SIG-M5 (cell line): ENCODE measurements at places on chromosomes 16 and 17.

DNA sequence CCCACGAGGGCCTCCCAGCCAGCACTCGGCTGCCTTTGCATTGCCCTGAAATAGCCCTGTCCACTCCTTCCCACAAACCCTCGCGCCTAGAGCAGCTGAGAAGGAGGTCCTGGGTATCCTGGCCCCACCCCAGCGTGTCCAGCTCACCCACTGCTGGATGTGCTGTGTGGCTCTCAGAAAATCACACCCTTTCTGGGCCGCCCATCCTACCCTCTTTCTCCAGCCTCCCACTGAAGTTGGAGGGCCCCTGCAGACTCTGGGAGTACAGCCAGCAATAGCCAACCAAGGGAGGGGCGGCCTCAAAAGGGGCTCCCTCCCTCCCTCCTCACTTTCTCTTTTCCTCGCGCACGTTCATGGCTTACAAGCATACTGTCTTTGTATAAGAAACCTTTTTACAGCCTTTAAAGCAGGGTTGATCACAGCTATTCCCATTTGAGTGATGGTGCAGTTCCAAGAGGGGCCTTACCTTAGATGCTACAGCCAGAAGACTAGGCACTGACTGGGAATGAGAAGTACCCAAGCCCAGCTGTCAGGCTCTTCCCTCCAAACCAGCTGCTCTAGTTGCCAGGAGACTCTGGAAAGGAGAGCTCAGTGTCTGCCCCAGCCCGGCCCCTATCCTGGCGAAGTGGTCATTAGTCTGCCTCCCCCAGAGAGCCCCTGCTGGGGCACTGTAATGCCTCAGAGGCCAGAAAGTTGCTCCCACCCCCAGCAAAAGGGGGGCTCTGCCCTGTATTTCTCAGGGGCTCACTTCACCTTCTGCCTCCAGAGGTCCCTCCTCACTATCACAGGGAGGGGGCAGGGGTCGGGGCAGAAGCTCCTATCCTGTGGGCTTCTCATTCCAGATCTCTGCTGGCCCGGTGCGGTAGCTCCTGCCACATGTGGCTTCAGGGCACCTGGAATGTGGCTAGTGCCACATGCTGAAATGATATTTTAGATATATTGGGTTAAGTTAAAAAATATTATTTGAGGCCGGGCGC, 38.1 kb downstream of the DCAKD start:
- DNase-seq, result no peak

- DNase-seq, result no peak
These were observed 4.3 kb downstream of the GID4 start for GRCh38 chr17:18043491-18043890.

GRCh38 chr16:56238188-56238587, 46.9 kb downstream of the GNAO1 start:
- no peak for DNase-seq

DNA sequence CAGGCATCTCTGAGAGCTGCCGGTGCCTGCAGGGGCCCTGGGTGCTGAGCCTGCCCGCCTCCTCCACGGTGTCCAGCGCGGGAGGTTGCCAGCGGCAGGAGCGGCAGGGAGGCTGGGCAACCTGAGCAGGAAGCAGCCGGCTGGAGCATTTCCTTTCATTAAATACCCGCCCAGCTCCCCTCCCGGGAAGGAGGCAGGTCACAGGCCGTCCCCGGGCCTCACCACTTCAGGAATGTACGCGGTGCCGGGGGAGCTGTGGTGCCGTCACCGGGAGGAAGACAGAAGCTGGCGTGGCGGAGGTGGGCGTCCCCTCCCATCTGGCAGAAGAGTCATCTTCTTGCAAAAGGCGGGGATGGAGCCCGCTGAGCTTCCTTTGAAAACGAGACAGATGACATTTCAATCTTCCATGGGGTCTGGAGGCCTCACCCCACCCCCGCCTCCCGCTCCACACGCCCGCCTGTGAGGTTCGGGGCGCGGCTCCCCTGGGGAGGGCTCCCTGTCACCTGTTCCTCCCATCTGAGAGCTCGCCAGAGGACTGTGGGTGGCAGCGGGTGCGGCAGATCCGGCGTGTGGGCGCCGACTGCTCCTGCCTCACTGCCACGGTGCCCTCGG, 16.0 kb downstream of the SOX8 start:
- no peak for DNase-seq

DNA sequence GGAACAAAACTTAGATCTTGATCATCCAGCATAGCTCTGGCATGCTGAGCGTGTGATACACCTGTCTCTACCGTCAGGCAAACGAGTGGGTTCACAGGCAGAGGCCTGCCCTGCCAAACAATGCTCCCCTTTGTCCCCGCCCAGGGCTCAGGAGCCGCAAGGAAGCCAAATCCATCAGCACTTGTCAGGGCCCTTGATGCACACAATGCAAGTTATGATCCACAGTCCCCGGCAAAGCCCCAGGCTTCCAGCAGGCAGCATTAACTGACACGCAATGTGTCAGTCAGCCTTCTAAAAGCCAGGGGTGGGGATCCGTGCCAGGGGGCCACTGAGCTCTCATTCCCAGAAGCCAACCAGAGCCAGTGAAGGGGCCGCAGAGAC, 460.9 kb downstream of the SLC39A11 start:
- no peak for DNase-seq

- DNase-seq, result no peak
These were observed 29.3 kb upstream of the SMIM36 start for GRCh38 chr17:55540414-55541091.
